PC-9 (cell line): ENCODE measurements at places on chromosomes 6 and 20. TPM values are rescaled to one million over a fixed set of nuclear protein-coding genes. Genes with fewer than 3 reads are reported as not detected.

DNA sequence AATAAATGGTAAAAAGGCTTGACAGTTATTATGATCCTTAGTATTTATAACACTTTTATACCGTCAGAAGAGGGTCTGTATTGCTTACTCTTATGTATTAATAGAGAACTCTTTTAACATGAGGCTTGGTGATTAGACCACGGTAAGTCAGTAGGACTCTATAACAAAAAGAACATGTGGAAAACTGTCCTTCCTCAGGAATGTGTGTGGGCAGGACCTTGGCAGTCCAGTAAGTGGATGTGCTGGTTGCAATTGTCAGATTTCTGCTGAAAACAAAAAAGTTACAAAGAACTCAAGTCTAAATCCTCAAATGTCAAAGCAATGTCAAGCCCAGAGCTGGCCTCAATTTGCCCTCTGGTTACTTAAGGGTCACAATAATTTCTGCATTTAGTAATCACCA lies 81.1 kb downstream of the PLCG1 start:
- no peak overlapping the region for H3K4me3 ChIP-seq
- H3K4me1 ChIP-seq, result no peaks in the 10 kb centered on the region; the same call in 1 of the 2 replicates
- DNase-seq, result peak; percentile 26
- no peaks in the 10 kb centered on the region for H3K36me3 ChIP-seq
- no peaks in the 10 kb centered on the region for H3K27me3 ChIP-seq
- no peak overlapping the region for H3K27ac ChIP-seq

DNA sequence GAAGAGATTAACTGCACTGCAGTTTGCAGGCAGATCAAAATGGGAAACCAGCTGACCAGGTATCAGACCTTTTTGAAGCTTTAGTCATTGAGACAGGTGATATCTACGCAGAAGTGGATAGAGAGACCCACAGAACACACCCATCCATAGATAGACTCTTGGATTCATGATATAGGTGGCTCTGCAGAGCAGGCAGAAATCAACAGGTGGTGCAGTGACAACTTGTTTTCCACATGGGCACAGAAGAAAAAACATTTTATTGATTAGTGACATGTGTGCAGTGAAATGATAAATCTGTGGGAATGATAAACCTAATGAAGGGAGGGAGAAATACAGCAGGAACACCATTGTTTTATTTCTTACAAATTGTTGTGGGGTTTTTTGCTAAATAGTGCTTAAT lies 45.2 kb downstream of the NUDT3 start:
- H3K4me3 ChIP-seq, result no peak overlapping the region
- H3K27me3 ChIP-seq, result no peaks in the 10 kb centered on the region
- H3K36me3 ChIP-seq, result no peaks in the 10 kb centered on the region
- peaks cover 2% of the 10 kb centered on the region for H3K4me1 ChIP-seq
- H3K27ac ChIP-seq, result no peak overlapping the region

GRCh38 chr20:24762371-24762770 lies 186.7 kb upstream of the CST7 start:
- DNase-seq, result no peak
- H3K36me3 ChIP-seq, result no peaks in the 10 kb centered on the region
- H3K27ac ChIP-seq, result no peak overlapping the region

DNA sequence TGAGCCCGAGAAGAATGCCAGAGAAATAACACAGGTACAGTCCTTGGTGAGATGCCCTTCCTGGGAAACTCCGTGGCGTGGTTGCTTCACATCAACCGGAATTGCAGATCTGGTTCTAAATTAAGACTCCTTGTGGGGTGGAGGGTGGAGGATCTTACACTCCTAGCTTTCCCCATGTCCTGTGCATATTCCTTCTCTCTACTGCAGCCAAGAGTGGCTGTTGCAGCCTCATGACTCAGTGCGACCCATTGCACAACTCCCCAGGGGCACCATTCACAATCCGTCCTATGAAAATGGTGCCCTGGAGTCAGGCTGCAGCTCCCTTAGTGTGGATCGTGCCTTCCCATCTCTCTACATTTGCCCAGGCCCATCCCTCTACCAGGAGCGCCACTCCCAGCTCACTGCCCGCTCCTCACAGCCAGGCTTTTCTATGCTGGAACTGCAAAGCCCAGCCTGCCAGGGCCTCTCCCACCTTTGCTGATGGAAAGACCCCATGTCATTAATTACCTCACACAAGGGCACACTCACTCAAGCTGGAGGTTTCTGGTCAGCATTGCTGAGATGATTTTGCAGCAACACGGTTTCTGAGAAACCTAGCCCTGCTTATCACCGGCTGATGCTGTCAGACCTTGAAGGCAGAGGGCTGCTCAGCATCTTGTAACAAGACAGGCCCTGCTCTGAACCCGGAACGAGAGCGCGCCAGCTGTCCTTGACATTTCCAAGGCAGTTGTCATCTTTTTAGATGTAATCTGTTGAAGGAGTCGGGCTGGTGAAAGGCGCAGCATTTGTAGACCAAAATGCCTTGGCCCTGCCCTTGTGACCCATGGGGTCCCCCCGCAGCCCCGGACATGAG lies 39.7 kb downstream of the SIRPA start:
- no peaks in the 10 kb centered on the region for H3K36me3 ChIP-seq
- no peak for DNase-seq
- no peaks in the 10 kb centered on the region for H3K27me3 ChIP-seq
- H3K27ac ChIP-seq, result no peak overlapping the region
- H3K4me1 ChIP-seq, result no peaks in the 10 kb centered on the region

- H3K4me3 ChIP-seq, result no peak overlapping the region
- no peaks in the 10 kb centered on the region for H3K27me3 ChIP-seq
- peaks cover 37% of the 10 kb centered on the region for H3K4me1 ChIP-seq
- no peak overlapping the region for H3K27ac ChIP-seq
Measured at GRCh38 chr6:113363048-113363798, 493.9 kb upstream of the MARCKS start.

Gene CRISP2
- total RNA-seq, result not detected in 2 replicates

- H3K27me3 ChIP-seq, result no peaks in the 10 kb centered on the region
- DNase-seq, result no peak
- H3K27ac ChIP-seq, result peak overlapping the region; percentile 58
Measured at GRCh38 chr20:53678990-53679596, 85.5 kb upstream of the ZNF217 start.

DNA sequence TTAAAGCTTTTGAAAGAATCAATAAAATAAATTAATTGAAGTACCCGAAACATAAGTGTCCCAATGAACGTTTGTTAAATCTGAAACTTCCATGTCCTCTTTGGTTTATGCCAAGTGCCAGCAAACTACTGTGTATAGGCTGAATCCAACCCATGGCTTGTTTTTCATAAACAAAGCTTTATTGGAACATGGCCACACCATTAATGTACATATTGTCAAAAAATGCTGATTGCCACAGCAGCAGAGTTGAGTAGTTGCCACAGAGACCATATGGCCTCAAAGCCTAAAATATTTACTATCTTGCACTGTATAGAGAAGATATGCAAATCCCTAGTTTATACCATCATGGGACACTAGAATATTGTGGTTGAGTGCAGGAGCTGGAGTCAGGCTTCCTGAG lies 406.1 kb downstream of the MAFB start:
- no peaks in the 10 kb centered on the region for H3K36me3 ChIP-seq
- no peak overlapping the region for H3K4me3 ChIP-seq
- peaks cover 3% of the 10 kb centered on the region; the same call in 1 of the 2 replicates for H3K27me3 ChIP-seq
- H3K27ac ChIP-seq, result no peak overlapping the region
- H3K4me1 ChIP-seq, result no peaks in the 10 kb centered on the region

Gene MYT1
- total RNA-seq, result 0.18 TPM in 1 of 2 replicates, not detected in the other

DNA sequence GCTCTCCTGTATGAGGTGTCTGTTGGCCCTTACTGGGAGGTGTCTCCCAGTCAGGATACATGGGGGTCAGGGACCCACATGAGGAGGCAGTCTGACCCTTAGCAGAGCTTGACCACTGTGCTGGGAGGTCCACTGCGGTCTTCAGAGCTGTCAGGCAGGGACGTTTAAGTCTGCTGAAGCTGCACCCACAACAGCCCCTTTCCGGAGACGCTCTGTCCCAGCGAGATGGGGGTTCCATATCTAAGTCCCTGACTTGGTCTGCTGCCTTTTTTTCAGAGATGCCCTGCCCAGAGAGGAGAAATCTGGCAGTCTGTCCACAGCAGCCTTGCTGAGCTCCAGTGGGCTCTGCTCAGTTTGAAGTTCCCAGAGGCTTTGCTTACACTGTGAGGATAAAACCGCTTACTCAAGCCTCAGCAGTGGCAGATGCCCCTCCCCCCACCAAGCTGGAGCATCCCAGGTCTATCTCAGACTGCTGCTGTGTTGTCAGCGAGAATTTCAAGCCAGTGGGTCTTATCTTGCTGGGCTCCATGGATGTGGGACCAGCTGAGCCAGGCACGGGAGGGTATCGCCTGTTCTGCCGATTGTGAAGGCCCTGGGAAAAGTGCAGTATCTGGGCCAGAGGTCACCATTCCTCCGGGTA lies 36.3 kb upstream of the IBTK start:
- H3K27ac ChIP-seq, result no peak overlapping the region
- DNase-seq, result no peak
- H3K4me1 ChIP-seq, result no peaks in the 10 kb centered on the region
- H3K4me3 ChIP-seq, result no peak overlapping the region
- H3K27me3 ChIP-seq, result no peaks in the 10 kb centered on the region
- no peaks in the 10 kb centered on the region for H3K36me3 ChIP-seq

Gene UBE2V1
- 137 and 174 TPM in 2 replicates for total RNA-seq

GRCh38 chr20:2816583-2817340 lies 598 bp downstream of the TMEM239 start:
- no peak overlapping the region for H3K27ac ChIP-seq
- peaks cover 28% of the 10 kb centered on the region for H3K4me1 ChIP-seq
- DNase-seq, result no peak
- no peak overlapping the region for H3K4me3 ChIP-seq

DNA sequence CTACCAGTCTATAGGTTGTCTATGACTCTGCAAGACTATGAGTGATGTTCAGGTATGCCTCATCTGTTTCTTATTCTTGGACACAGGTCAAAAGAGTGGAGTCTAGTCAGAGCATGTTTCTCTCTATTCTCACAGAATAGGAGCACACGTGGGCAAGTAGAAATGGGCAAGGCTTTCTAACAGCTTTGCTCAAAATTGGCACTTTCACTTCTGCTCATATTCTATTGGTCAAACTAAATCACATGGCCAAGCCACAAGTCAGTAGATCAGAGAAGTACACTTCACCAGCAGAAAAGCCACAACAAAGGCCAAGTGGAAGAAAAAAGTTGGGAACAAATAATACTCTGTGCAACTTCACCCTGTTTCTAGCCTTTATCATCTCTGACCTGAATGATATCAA lies 354.5 kb upstream of the SYNCRIP start:
- no peak for DNase-seq
- H3K4me1 ChIP-seq, result no peaks in the 10 kb centered on the region
- H3K27ac ChIP-seq, result no peak overlapping the region
- H3K4me3 ChIP-seq, result no peak overlapping the region
- no peaks in the 10 kb centered on the region for H3K36me3 ChIP-seq

DNA sequence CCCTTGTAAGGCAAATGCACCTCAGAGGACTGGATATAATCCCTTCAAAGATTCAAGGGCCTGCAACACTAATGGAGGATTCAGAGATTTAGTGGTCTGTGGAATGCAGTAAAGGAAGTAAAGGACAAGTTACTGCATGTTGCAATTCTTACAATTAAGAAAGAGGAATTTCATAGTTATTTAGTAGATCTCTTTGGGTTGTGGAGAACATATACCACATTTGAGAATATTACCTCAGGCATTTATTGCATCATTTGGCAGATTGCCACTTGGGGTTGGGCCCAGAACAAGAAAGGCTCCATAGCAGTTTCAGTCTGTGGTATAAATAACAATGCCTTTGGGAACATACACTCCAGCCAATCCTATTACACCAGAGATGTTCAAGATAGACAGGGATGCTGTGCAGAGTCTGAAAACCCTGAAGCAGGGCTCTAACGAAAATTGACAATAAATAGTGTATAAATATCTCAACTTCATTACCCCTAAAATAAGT lies 20.9 kb upstream of the EPM2A start:
- H3K4me1 ChIP-seq, result peaks cover 4% of the 10 kb centered on the region
- no peak overlapping the region for H3K4me3 ChIP-seq
- no peaks in the 10 kb centered on the region for H3K36me3 ChIP-seq

Gene YTHDF1
- total RNA-seq, result 34.5 and 42.6 TPM in 2 replicates

Gene CFAP206
- 2.9 and 3.2 TPM in 2 replicates for total RNA-seq

Gene CCR6
- total RNA-seq, result not detected in 2 replicates

DNA sequence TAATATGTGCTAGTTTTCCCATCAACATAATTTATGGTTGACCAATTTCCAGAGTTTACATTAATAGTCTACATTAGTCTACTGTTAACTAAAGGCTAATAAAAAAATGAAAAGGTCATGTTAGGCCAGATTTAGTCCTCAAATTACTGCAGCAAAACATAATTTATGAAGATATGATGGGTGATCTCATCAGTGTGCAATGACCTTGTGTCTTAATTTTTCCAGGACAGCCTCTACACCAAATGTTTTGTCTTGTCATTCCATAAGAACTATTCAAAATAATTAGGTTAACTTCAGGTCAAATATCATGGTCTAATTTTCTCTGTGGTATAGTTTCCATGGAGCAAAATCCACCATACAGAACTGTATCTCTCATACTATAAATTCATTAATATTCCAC lies 234.2 kb downstream of the COL12A1 start:
- no peaks in the 10 kb centered on the region for H3K4me1 ChIP-seq
- H3K4me3 ChIP-seq, result no peak overlapping the region
- H3K27me3 ChIP-seq, result no peaks in the 10 kb centered on the region
- no peak overlapping the region for H3K27ac ChIP-seq
- no peak for DNase-seq

- H3K27ac ChIP-seq, result no peak overlapping the region
- no peaks in the 10 kb centered on the region for H3K27me3 ChIP-seq
- no peaks in the 10 kb centered on the region for H3K36me3 ChIP-seq
- H3K4me1 ChIP-seq, result peaks cover 20% of the 10 kb centered on the region
Measured at GRCh38 chr6:157383471-157383870, 2.5 kb downstream of the ZDHHC14 start.

Gene DSP
- total RNA-seq, result 109 and 117 TPM in 2 replicates

Gene CST3
- 262 and 355 TPM in 2 replicates for total RNA-seq

- H3K27ac ChIP-seq, result peak overlapping the region; percentile 77
- peaks cover 47% of the 10 kb centered on the region for H3K4me1 ChIP-seq
- no peaks in the 10 kb centered on the region for H3K36me3 ChIP-seq
- no peak overlapping the region for H3K4me3 ChIP-seq
Measured at GRCh38 chr6:158654498-158654897, 4.6 kb downstream of the SYTL3 start.

Gene OR2J3
- not detected in 2 replicates for total RNA-seq

- DNase-seq, result peak; percentile 63
- no peak overlapping the region for H3K4me3 ChIP-seq
- peaks cover 5% of the 10 kb centered on the region; the same call in 1 of the 2 replicates for H3K4me1 ChIP-seq
- no peaks in the 10 kb centered on the region for H3K27me3 ChIP-seq
Measured at GRCh38 chr6:3742426-3743344, 8.8 kb downstream of the PXDC1 start.

Gene BPI
- total RNA-seq, result not detected in 2 replicates

Gene GNAS-AS1
- 5.7 and 6.8 TPM in 2 replicates for total RNA-seq

DNA sequence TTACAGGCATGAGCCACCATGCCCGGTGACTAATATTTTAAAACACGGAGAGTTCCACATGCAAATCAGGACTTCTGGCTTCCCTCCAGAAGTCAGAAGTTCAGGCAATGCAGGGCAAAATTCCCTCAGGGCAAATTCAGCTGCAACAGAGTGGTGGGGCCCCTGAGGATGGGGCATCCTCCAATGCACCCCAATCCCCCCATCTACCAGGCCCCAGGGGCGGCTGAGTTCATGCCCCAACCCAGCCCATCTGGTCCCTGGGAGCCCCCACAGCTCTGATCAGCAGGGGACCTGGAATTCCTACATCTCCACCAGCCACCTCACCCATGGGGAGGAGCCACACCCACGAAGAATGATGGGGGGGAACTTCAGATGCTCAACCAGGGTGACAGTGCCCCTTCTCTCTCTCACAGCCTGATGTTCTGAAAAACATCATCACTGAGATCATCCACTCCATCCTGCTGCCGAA lies 22.6 kb downstream of the BPIFB1 start:
- H3K36me3 ChIP-seq, result no peaks in the 10 kb centered on the region
- peak; percentile 68 for DNase-seq
- peaks cover 5% of the 10 kb centered on the region for H3K4me1 ChIP-seq
- peaks cover 4% of the 10 kb centered on the region; the same call in 1 of the 2 replicates for H3K27me3 ChIP-seq
